ENCODE measurements at places on chromosomes 1 and 21. TPM values are rescaled to one million over a fixed set of nuclear protein-coding genes. Genes with fewer than 3 reads are reported as not detected.

Gene SLC1A7
- polyA plus RNA-seq, result 0.14 TPM

Gene SH2D2A
- 1.1 TPM for polyA plus RNA-seq

Gene ATXN7L2
- polyA plus RNA-seq, result 4.2 TPM

Gene CAMSAP2
- 8.0 TPM for polyA plus RNA-seq

Gene LCE1F
- polyA plus RNA-seq, result not detected

Gene TLCD4
- 2.7 TPM for polyA plus RNA-seq

Gene LMOD1
- polyA plus RNA-seq, result 9.6 TPM

Gene TBX19
- polyA plus RNA-seq, result 1.0 TPM
